Stimulated activated CD8-positive, alpha-beta memory T cell treated with anti-CD3 and anti-CD28 coated beads, Interleukin-7, amount 100 ng/mL, for 1 hour (primary cell): ENCODE measurements at places on chromosomes 2 and 18.

DNA sequence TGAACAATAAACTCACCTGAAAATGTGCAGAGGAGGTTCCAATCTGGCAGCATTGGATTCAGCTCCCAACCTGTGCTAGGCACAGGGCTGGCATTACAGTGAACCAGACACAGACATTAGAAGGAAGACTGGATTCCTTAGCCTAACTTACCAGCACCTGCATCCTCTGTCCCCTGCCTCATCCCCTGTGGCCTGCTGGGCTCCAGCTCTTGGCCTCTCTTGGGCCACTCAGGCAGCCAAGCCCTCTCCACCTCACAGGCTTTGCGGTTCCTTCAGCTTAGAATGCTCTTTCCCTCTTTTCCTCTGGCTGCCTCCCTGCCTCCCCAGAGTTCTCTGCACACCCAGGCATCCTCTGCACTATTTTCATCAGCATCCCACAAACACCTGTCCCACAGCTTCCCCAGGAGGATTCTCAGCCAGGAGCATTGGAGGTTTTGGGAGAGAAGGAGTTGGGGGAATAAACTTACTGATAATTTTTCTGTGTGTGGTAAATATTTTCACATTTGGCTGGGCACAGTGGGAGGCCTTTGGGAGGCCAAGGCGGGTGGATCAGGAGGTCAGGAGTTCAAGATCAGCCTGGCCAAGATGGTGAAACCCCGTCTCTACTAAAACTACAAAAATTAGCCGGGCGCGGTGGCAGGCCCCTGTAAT is 132.0 kb downstream of the INHBB start:
- no peak for DNase-seq

- no peak for DNase-seq
Measured at GRCh38 chr2:241062389-241063092, 39.5 kb downstream of the MTERF4 start.

- no peak for DNase-seq
Measured at GRCh38 chr2:134027980-134028379, 225.9 kb upstream of the MGAT5 start.

DNA sequence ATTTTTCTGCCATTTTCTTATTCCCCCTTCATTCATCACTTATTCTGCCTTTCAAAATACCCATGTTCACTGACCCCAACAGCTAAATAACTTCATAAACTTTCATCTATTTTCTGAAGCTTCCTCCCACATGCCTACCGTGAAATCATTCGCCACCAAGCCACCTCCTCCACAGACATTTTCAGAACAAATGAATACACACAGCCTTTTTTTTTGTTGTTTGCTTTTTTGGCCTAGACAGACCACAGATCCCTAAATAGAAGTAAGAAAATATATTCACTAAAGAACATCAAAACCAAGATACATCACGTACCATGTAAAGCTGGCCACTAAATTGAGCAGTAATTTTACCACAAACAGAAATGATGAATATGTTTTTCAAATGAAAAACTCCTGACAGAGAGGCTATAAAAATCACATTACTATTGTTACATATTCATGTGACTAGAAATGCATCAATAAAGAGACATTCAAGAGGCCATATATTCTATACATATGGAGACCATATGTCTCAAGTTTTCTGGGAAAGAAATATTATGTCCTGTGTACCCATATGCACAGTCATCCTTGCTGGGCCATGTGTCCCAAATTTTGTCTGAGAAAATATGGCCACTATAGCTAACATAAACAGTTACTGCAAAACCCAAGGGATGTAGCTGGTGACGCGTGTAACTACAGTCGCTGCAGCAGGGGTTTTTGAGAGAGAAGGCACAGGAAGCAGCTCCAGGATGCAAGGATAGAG is 200.3 kb downstream of the FBXO15 start:
- DNase-seq: no peak

- DNase-seq: no peak
Measured at GRCh38 chr18:78561757-78562510, 417.7 kb upstream of the SALL3 start.

DNA sequence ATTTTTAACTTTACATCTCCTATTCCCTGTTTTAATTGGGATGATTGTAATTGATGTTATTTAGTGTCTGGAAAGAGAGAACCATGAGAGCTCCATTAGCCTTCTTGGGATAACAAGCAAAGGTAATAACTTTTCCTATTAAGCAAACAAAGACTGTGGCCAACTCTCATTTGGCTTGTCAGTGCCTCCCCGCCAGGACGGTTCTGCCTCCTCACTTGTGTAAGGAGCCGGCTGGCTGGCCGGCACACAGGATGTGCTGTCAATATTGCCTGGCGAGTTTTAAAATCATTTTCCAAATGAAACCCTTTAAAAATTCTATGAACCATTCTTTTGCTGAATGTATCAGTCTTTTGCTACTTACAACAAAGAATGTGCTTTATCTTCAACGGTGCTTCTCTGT is 898.3 kb downstream of the CPS1 start:
- DNase-seq: no peak

DNA sequence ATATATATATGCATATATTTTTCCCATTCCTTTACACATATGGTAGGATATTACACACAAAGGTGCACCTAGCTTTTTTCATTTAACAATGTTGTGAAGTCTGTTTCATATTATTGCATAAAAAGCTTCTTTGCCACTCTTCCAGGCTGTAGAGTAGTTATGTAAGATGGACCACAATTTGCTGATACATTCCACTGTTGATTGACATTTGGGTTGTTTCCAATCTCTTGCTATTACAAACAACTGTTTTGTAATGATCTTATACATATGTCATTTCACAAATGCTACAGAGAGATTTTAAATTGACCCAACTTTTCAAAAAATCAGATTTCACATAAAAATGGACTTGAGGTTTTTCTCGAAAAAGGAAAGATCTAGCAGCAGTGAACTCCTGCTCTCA is 301.4 kb downstream of the CDCA7 start:
- DNase-seq: no peak

- DNase-seq: no peak
Measured at GRCh38 chr2:168192839-168193616, 54.4 kb downstream of the STK39 start.
